Fibroblast of upper back skin (primary cell): ENCODE measurements at places on chromosomes 3 and 15.
A peak's percentile ranks its signal among the peaks of the same experiment; 100 is the strongest.

DNA sequence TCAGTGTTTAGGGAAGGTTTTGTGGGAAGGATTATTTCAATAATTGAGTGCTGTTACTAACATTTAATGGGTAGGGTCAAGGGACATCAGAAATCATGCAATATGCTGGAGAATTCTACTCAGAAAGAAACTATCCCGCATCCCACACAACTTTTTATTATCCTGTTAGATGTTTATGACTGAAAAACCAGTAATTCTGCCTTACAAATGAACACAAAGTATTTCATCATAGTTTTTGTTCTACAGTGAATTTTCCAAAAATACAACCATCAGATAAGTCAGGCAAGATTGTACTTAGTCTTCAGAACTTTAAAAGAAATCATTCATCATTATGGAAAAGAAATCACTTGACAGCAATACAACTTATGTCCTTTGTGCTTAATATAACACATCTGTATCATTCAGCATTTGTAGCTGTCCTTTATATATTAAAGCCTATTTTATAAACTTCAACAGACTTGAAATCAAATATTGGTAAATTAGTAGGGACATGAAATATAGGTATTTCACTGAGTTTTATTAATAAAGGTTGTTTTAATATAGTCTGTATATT, 61.9 kb downstream of the TRPM7 start:
- peak; percentile 20 for DNase-seq

DNA sequence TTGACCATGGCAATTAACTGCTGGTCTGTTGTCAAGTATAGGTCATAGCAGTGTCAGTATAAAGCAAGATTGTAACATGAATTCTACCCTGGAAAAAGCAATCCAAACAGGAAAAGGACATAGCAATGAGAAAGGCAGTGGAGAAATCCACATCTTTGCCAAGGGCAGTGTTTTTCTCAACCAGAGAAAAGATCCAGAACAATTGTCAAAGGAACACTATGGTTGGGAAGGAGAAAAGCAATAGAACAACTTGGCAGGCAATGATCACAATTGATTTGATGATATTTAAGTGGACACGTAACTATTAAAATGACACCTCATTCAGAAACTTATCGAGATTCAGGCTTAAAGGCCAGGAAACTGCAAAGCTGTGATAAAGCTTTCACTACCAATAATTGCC, 271.1 kb downstream of the DIPK2A start:
- DNase-seq = no peak

DNA sequence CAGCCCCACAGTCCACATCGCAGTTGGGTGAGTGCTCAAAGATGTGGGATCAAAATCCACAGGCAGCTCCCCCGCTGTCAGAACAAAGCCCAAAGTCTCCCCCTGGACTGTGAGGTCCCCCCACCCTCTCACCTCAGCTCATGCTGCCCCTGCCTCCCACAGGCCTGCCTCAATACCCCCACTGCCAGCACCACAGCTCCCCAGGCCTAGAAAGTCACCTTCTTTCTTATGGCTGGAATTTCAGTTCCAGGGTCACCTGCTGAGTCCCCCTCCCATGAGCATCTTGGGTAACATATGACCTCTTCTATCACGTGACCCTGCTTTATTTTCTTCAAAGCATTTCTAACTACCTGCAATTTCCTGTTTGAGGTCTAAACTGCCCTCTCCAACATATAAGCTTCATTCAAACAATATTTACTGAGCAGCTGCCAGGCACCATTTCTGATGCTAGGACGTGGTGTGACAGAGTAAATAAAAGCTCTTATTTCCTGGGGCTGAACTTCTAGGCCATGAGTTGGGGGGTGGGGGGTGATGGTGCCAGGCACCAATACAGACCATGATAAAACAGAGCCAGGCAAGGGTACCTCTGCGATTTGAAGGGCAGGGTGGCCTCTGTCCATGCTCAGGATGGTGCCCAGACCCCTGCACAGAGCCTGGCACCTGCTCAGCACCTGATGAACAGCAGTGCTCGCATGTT, 2.4 kb upstream of the TMEM89 start:
- no peak for DNase-seq

- peak; percentile 56 for DNase-seq
These were observed 3.8 kb downstream of the PEAK1 start for GRCh38 chr15:77416148-77416455.

GRCh38 chr3:64388886-64389285, 163.6 kb upstream of the PRICKLE2 start:
- DNase-seq = no peak

DNA sequence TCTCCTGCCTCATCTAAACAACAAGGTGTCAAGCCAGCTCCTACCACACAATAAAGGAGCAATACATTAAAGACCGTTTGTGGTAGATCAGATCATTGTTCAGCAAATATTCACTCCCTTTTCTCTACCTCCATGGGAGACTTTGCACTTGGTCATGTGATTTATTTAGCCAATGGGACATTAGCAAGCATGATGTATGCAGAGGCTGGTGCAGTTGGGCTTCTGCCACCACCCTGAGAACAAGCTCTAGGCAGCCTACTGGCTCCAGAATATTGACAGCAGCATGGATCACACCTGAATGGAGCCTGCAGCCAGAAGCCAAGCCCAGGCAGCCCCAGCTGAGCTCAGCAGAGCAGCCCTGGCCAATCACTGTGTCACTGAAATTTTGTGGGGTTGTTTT, 99.4 kb upstream of the UBE2E2 start:
- no peak for DNase-seq
